Posterior cingulate gyrus (tissue), 11 donors: ENCODE measurements at places on chromosomes 16 and 17.

- no peak for DNase-seq
These were observed 8.4 kb upstream of the TRPV2 start for GRCh38 chr17:16406742-16407674.

DNA sequence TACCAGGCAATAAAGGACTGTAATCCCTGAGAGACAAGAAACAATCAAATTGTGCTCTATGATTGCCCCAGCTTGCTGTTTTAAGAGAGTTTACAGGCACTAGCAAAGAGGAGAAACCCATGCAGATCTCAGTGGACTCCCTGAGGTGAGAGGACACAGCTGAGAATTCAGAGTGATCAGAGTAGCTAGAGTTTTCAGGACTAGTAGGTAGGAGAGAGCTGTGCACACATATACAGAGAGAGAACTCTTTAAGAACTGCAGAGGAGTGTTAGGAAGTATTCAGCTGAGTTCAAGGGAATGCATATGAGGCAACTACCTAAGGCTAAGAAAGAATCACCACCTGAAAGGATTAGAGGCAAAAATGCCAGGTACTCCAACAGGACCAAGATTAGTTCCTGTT is 904.8 kb downstream of the CDH8 start:
- DNase-seq, result no peak

DNA sequence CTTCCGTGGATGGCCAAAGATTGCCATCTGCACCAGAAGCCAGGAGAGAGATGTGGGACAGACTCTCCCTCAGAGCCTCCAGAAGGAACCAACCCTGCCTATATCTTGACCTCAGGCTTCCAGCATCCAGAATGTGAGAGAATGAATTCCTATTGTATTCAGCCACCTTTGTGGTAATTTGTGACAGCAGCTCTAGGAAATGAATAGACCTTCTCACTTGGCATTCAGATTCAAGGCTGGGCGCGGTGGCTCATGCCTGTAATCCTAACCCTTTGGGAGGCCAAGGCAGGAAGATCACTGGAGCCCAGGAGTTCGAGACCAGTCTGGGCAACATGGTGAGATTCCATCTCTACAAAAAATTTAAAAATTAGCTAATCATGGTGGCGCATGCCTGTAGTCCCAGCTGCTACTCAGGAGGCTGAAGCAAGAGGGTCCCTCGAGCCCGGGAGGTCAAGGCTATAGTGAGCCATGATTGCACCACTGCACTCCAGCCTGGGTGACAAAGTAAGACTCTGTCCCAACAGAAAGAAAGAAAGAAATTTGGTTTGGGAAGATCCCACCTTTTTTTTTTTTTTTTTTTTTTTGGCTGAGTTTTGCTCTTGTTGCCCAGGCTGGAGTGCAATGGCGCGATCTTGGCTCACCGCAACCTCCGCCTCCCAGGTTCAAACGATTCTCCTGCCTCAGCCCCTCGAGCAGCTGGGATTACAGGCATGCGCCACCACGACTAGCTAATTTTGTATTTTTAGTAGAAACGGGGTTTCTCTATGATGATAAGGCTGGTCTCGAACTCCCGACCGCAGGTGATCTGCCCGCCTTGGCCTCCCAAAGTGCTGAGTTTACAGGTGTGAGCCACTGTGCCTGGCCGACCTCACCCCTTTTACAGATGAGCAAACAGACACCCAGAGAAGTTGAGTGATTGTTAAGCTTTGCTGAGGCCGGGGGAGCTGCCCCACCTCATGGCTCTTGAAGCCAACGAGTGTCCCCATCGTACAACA is 4.3 kb upstream of the CPSF4L start:
- DNase-seq, result no peak

DNA sequence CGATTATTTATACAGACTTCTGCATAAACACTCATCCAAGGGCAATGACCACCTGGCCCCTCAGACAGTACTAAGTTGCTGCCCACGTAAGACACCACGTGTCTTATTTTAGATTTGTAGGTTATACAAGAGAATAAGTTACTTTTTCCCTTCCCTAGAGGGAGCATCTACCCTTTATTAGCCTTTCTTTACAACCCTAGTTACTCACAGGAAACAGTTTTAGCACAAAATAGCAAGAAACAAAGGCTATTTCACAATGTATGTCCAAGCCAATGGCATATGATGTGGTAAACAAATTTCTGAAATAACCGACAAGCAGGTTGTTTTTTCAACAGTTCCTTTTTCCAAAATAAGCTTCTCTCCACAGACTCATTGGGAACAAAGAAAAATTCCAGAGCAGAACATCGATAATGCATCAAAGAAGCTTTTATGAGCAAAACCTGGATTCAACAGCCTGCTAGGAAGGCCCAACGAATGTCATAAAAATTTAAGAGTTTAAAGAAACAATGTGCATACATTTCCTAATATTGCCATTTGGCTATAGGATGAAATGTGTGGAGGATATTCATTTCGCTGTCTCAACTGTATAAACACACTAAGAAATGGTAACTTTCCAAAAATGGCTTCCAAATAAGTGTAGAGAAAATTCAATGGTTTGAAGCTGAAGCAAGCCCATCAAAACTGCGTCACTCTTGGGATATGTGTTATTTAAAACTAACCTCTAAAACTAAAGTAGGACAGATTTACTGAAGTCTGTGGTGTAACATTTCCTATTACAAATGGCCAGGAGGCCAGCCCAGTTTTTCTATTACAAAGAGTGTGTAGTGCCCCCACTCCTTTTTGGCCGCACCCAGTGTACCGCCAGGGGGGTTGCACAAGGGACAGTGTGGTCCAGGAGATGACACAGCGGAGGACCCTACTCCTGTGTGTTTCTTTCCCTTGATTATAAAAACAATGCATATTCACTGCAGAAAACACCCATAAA is 50.4 kb upstream of the ERN1 start:
- DNase-seq, result no peak

- DNase-seq, result no peak
These were observed 12.3 kb downstream of the FOXL1 start for GRCh38 chr16:86590501-86591144.

GRCh38 chr16:25210758-25211157 is 6.0 kb upstream of the AQP8 start:
- no peak for DNase-seq

- no peak for DNase-seq
These were observed 10.3 kb upstream of the NFAT5 start for GRCh38 chr16:69555437-69555836.

DNA sequence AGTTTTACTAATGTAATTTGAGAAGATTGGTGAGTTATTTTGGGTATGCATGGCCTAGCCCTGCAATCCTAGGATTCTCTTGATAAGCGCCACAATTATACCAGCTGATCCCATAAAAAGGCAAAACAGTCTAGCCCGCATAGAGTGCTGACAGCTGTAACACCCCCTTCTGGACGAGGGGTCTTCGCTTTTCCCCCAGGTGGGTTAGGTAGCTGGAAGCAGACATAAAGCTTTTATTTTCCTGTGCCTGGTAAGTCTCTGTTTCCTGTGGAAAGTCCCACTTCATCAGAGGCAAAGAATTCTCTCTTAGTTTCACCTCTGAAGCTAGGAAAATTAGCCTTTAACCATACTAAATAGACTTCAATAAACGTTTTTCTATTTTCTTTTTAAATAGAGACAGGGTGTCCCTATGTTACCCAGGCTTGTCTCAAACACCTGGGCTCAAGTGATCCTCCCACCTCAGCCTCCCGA is 108.3 kb downstream of the YPEL2 start:
- no peak for DNase-seq

DNA sequence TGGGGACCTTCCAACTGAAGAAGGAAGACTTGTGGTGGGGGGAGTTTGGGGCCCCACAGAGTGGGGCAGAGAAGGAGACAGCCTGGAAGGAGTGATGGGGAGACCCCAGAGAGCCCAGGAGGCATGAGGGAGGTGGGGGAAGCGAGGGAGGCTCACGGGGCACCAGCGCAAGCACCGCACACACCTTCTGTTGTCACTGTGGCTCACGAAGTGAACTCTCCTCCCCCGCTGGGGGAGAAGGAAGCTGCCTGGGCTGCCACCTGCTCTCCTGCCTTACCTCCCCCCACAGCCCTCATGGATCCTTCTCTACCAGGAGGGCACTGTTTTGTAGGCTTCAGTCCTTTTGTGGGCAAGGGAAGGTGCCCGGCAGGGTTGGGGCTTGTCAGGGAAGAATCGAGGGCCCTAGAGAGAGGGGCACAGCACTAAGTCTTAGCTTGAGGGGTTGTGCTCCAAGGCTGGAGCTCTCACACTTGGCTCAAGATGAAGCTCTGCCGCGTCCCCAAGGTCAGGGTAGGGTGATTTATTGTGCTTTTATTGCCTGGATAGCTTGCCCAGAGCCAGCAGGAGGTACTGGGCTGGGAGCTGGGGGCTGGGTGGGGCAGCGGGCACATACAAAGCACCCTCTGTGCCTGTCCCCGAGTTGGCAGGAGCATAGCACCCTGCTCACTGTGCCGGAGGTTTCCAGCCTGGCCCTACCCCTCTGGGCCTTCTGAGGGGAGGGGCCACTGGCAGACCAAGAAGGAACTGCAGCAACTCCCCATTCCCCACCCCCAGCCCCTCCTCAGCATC is 4.6 kb upstream of the STARD3 start:
- no peak for DNase-seq

GRCh38 chr16:2035431-2036199 is 8.9 kb downstream of the NHERF2 start:
- no peak for DNase-seq

DNA sequence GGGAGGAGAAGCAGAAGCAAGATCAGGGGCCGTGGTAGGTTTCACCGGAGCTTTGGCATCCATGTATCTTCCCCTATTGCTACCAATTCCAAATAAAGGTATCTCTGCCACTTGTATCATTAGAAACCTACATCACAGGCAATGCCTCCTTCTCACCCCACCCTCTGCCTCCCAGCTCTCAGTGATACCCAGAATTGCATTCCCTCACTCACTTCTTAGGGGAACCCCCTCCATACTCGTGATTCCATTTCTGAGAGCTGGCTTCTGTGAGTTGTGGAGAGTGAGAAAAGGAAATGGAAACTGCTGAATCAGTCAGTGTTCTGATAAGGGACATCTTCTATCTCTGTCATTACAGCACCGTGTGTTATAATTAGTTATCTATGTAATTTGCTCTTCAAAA is 2.3 kb upstream of the CCL3 start:
- no peak for DNase-seq

GRCh38 chr17:11548398-11548797 is 49.9 kb upstream of the DNAH9 start:
- DNase-seq, result no peak

- no peak for DNase-seq
These were observed 115.6 kb upstream of the SDK2 start for GRCh38 chr17:73759734-73760438.

- DNase-seq, result no peak
These were observed 362.0 kb upstream of the XYLT1 start for GRCh38 chr16:17832738-17833137.

- no peak for DNase-seq
These were observed 118.6 kb downstream of the TANGO6 start for GRCh38 chr16:68961778-68962402.

- DNase-seq, result no peak
These were observed 79.5 kb upstream of the NKD1 start for GRCh38 chr16:50468749-50469078.

- DNase-seq, result no peak
These were observed 57.2 kb downstream of the NUP88 start for GRCh38 chr17:5362162-5362811.

GRCh38 chr16:29729116-29729521 is 16.7 kb downstream of the C16orf54 start:
- no peak for DNase-seq

- no peak for DNase-seq
These were observed 413.0 kb downstream of the CPPED1 start for GRCh38 chr16:12390644-12391043.

GRCh38 chr16:27291106-27291505 is 22.5 kb upstream of the NSMCE1 start:
- no peak for DNase-seq

GRCh38 chr16:85912211-85912974 is 13.4 kb downstream of the IRF8 start:
- DNase-seq, result no peak

GRCh38 chr16:23611936-23612335 is 15.8 kb upstream of the NDUFAB1 start:
- DNase-seq, result no peak

GRCh38 chr17:81980707-81981343 is 3.4 kb downstream of the ASPSCR1 start:
- no peak for DNase-seq

GRCh38 chr16:15701975-15702970 is 52.2 kb downstream of the NDE1 start:
- DNase-seq, result no peak

DNA sequence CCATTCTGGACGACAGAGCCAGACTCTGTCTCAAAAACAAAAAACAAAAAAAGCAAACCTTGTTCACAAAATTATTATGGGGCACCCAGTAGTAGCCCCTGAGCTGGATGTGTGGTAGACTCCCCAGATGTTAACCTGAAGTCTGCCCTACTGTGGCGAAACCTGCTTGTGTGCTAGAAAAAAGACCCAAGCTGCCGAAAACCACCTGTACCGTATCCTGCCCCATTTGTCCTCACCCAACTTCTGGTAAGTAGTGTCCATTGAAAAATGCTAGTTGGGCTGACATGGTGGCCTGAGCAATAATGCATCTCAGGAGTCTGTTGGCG is 9.1 kb downstream of the RMI2 start:
- no peak for DNase-seq

GRCh38 chr17:61383689-61384201 is 15.9 kb upstream of the TBX2 start:
- DNase-seq, result no peak

DNA sequence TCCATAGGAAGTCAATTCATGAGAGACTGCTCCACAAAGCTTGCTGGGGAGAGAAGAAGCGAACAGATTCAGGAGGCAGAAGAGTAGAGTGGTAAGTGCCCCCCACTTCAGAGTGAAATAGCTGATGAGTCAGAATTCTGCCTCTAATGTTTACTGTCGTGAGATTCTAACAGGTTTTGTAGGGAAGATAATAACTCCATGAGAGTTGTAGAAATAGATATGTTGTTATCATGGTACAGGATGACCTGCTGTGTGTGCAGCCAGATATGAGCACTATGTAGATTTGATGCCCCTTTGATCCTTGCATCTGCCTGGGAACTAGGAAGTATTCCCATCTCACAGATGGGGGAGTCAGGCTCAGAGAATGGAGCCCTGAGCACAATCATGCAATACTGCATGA is 502.4 kb upstream of the CDH11 start:
- DNase-seq, result no peak

GRCh38 chr16:88759245-88759975 is 25.6 kb downstream of the PIEZO1 start:
- DNase-seq, result no peak

DNA sequence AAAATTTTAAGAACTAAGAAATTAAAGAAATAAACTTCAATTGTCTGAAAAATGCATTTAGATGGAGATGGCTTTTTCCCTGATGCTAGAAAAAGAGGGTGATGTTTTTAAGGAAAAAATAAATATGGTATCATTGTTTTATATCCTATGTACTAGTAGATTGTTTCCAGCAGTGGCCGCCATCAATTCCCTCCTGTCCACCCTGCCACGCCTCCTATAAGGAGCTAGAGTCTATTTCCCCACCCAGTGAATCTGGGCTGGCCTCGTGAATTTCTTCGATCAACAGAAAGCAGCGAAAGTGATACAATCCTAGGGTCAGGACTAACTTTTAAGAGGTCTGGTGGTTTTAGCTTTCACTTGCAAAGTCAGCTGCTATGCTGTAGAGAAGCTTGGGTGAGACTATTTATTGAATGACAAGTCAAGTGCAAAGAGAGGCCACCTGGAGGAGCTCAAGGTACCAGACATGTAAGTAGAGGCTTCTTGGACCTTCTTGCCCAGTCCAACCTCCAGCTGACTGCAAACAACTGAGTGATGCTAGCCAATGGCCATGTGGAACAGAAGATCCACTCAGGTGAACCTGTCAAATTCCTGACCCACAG is 80.9 kb upstream of the MTMR4 start:
- no peak for DNase-seq

GRCh38 chr16:77859493-77860232 is 71.3 kb downstream of the VAT1L start:
- no peak for DNase-seq
